NCI-H510A treated with DMSO at 0.1 percent for 48 hours (cell line): ENCODE measurements at places on chromosomes 3 and 15.
A peak's percentile ranks its signal among the peaks of the same experiment; 100 is the strongest.

DNA sequence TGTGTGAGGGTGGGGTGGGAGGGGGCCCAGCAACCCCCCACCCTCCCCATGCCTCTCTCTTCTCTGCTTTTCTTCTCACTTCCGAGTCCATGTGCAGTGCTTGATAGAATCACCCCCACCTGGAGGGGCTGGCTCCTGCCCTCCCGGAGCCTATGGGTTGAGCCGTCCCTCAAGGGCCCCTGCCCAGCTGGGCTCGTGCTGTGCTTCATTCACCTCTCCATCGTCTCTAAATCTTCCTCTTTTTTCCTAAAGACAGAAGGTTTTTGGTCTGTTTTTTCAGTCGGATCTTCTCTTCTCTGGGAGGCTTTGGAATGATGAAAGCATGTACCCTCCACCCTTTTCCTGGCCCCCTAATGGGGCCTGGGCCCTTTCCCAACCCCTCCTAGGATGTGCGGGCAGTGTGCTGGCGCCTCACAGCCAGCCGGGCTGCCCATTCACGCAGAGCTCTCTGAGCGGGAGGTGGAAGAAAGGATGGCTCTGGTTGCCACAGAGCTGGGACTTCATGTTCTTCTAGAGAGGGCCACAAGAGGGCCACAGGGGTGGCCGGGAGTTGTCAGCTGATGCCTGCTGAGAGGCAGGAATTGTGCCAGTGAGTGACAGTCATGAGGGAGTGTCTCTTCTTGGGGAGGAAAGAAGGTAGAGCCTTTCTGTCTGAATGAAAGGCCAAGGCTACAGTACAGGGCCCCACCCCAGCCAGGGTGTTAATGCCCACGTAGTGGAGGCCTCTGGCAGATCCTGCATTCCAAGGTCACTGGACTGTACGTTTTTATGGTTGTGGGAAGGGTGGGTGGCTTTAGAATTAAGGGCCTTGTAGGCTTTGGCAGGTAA lies 8.1 kb downstream of the FAM131A start:
- peak; percentile 88 for DNase-seq

DNA sequence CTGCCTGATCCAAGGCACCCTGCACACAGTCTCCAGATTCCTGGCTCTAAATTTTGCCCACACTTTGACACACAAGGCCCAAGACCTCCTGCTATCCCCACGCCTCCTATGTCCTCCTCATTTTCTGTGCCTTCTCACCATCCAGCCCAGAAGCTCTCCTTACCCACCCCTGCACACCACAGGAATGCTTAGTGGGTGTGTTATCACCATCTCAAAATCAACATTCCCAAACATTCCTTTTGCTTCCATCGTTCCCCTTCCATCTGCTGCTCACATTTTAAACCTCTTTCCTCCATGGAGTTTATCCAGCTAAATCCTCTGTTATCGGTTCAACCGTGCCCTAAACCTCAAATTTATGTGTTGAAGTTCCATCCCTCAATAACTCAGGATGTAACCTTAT lies 43.9 kb downstream of the DGKG start:
- DNase-seq: no peak

DNA sequence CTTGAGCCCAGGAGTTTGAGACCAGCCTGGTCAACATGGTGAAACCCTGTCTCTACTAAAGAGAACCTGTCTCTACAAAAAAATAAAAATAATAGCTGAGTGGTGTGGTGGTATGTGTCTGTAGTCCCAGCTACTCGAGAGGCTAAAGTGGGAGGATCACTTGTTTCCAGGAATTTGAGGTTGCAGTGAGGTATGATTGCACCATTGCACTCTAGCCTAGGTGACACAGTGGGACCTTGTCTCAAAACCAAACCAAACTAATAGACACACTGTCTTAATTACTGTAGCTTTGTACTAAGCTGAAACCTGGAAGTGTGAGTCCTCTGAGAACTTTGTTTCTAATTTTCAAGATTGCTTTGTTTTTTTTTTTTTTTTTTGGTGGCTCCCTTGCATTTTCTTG lies 30.4 kb downstream of the MGA start:
- no peak for DNase-seq

DNA sequence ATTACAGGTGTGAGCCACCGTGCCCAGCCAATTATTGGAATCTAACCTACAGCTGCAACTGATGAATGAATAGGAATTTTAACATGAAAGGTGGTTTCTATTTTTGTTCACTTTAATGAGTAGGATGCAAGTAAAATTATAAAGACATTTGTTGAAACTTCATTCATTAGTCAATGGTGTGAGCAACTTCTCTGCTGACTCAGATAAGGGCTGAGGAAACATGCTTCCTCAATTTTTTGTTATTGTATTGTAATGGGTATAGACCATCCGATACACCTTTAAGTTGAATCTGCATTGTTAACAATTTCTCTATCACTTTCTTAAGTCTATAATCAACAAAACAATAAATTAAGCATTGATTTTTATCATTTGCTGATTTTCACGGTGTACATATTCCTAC lies 127.8 kb downstream of the STAG1 start:
- no peak for DNase-seq

GRCh38 chr3:153399636-153400035 lies 237.6 kb downstream of the RAP2B start:
- no peak for DNase-seq

- DNase-seq: no peak
Measured at GRCh38 chr15:46297766-46298165, 662.9 kb downstream of the SQOR start.

DNA sequence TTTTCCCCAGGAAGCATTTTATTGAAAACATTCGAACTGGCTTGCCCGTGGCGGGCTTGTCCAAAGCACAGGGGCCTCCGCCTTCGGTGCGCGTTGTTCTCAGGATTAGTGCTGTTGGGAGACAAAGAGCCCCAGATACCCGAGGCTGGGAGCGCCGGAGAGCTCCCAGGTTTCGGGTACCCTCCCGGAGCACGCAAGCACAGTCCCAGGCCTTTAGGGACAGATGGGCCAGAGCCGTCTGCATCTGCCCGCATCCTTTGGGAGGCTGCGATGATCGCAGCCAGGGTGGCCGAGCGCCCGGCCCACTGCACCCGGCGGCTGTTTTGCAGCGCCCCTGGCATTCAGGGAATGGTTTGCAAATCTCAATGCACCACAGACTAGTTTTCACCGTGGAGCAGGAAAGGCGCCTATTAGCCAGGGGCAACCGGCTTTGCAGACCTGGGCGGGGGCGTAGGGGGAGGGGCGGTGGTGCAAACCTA lies 5.0 kb upstream of the FEZF2 start:
- DNase-seq: no peak
